NCI-H2171 treated with DMSO at 0.1 percent for 48 hours (cell line): ENCODE measurements at places on chromosomes 11 and 22.
A peak's percentile ranks its signal among the peaks of the same experiment; 100 is the strongest.

- no peak for DNase-seq
These were observed 962.1 kb downstream of the JRKL start for GRCh38 chr11:97351939-97352338.

DNA sequence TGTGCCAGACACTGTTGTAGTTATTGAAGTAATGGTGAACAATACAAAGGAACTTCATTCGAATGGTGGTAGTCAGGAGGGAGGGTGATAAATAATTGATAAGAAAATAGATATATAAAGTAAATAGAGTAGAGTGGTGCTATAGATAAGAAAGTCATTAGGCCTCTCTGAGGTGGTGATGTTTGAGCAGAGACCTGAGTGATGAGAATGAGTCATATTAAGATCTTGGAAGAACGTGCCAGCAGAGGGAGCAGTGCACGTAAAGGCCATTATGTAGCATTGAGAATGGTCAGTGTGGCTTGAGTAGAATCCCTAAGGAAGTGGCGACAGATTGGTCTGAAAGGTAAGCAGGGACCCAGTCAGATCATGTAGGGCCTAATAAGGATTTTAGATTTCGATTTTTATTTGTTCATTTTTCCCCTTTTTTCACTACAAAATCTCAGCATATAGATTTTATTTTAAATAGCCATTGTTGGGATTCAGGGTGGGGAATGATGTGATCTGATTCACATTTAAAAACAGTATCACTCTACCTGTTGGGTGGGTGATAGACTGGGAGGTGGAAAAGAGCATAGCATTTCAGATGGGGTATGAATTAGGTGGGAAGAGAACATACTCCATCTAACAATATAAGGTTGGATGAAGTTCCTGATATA lies 44.7 kb downstream of the CCDC90B start:
- DNase-seq = peak; percentile 17

DNA sequence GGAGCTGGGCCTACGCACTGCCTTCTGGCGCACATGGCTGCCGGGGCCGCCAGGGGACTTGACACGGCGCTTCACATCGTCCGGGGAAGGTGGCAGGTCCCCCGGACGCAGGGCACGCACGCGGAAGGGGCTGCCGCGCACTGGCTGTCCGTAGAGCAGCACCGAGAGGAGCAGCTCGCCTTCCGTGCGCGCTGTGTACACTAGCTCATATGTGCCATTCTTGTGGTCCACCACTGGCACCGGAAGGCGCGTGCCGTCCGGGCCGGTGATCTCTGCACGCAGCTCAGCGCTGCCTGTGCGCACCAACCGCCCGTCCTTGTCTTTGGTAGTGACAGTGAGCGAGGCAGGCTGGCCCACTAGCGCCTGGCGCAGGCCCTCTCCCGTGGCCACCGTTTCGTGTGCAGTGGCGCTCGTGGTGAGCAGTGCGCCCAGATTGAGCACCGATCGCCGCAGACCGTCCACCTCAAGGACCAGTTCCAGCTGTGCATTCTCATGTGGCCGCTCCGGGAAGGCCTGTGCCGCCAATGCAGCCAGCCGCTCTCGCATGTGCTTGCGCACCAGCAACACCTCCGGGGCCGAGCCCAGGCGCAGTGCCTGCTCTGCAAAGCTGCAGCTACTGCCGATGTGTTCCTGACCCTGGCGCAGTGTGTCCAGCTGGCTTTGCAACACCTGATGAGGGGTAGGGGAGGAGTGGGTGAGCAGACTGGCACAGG lies 15.7 kb upstream of the HPX start:
- no peak for DNase-seq

GRCh38 chr22:37155971-37156370 lies 6.3 kb upstream of the IL2RB start:
- DNase-seq = no peak

DNA sequence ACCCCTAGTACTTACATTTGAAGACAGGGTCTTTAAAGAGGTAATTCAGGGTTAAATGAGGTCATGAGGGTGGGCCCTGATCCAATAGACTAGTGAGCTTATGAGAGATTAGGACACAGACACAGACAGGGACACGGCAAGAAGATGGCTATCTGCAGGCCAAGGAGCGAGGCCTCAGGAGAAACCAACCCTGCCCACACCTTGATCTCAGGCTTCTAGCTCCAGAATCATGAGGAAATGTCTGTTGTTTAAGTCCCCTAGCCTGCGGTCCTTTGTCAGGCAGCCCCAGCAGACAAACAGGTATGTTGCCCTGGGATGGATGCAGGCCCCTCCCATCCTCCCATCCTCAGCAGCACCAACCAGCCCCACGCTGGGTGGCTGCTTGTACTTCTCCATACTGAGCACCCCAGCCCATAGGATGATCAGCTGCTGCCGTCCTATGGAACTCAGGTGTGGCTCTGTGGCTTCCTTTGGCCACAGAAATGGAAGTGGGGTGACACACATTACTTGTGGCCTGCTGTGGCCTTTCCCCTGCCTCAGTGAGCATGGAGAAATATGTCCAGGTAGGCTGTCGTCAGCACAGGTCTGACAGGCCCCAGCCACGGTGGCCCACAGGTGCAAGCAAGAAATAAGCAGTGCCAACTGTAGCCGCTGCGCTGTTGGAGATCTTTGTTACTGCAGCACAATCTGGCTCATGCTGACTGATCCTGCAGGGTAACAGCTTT lies 7.9 kb downstream of the GNB1L start:
- no peak for DNase-seq

DNA sequence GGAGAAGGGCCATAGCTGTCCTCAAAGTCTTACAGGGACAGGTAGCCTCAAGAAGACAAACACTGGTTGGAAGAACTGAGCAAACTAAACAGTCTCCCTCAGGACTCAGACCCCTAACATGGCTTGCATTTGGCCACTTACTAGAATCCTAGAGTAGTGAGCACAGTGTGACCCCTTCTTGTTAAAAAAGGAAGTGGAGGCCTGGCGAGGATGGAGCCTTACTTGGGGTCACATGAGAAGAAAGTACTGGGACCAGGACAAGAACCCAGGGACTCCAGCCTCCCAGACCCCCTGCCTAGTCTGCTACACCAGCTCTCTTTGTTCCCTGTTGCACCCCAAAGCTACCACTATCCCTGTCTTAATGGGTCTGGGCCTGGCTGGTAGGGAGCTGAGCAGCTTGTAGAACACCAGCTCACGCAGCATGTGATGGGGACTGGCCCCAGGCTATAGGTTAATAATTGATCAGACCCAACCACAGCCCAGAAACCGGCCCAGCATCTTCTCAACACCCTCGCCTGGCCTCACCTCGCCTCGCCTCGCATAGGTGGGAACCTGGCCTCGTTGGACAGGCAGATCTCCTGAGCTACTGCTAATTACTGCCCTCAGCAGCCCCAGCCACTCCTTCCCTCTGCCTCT lies 17.6 kb downstream of the DGAT2 start:
- no peak for DNase-seq

GRCh38 chr22:43346521-43346929 lies 3.4 kb upstream of the SCUBE1 start:
- DNase-seq = peak; percentile 49

DNA sequence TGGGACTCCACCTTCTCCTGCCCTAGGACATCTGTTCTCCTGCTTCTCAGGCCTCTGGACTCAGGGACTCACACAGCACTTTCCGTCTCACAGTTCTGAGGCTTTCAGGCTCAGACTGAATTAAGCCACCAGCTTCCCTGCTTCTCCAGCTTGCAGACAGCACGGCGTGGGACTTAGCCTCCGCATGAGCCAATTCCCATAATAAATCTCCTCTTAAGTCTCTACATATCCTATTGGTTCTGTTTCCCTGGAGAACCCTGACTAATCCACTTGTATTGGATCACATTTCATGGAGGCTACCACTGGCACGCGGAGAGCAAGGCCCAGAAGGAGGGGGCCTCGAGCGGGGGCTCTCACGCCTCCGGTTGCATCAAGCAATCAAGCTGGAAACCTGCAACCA lies 1313.6 kb downstream of the TBC1D22A start:
- no peak for DNase-seq

DNA sequence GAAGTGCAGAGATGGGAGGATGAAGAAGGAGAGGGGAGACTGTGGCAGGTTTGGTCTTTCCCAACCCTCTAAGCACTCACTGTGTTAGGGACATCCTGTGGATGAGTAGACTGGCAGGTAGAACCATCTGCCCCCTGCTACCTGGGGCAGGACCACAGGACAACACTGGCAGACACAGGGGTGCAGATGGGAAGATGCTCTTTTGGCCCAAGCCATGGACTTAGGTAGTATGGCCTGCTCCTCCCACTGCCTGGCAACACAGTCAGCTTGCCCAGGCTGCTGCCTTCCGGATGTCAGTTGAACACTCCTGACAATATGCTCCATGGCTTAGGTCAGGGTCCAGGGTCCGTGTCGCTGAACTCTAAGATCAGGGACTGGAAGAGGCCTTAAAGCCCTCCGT lies 140.7 kb upstream of the NAV2 start:
- no peak for DNase-seq

GRCh38 chr11:78929207-78929905 lies 354.7 kb upstream of the NARS2 start:
- DNase-seq = no peak

DNA sequence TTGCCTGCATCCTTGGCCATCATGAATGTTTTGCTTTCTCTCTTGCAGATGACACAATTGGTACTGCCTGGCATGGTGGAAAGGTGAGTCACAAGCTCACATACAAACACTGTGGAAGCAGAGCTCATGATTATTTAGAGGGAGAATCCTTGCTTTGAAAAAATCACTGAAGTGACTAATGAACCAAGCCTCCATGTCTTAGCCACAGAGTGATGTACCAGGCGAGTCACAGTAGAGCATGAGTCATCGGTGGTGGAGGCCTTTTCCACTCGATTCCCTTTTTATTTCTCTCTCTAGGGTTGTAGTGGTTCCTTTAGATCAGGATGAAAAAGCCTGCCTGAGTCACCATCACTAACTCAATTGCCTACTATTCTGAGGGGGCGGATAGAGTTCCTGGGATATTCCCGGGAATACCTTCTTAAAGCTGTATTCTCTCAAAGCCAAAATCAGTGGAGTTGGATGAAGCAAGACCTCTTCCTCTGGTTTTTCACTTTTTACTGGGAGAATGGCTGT lies 49.6 kb upstream of the ALKBH3 start:
- DNase-seq = no peak

- no peak for DNase-seq
These were observed 62.5 kb downstream of the TIMP3 start for GRCh38 chr22:32864041-32864440.

GRCh38 chr11:124109377-124109776 lies 5.9 kb upstream of the VWA5A start:
- no peak for DNase-seq

GRCh38 chr22:20843501-20843900 lies 15.1 kb downstream of the PI4KA start:
- no peak for DNase-seq

GRCh38 chr22:33381531-33382406 lies 323.6 kb upstream of the SYN3 start:
- DNase-seq = no peak

GRCh38 chr11:1262172-1263006 lies 39.5 kb downstream of the MUC5B start:
- peak; percentile 75 for DNase-seq
